ENCODE measurements at places on chromosomes 11 and 22. TPM values are rescaled to one million over a fixed set of nuclear protein-coding genes. Genes with fewer than 3 reads are reported as not detected.

GRCh38 chr22:44455151-44455962 lies 42.7 kb downstream of the RTL6 start:
- peak overlapping the region; percentile 75 for H3K27ac ChIP-seq
- no peaks in the 10 kb centered on the region for H3K36me3 ChIP-seq
- H3K4me3 ChIP-seq: peak overlapping the region; percentile 20
- H3K27me3 ChIP-seq: peaks cover 1% of the 10 kb centered on the region
- peak; percentile 65 for DNase-seq

Gene SLC22A9
- total RNA-seq: not detected

DNA sequence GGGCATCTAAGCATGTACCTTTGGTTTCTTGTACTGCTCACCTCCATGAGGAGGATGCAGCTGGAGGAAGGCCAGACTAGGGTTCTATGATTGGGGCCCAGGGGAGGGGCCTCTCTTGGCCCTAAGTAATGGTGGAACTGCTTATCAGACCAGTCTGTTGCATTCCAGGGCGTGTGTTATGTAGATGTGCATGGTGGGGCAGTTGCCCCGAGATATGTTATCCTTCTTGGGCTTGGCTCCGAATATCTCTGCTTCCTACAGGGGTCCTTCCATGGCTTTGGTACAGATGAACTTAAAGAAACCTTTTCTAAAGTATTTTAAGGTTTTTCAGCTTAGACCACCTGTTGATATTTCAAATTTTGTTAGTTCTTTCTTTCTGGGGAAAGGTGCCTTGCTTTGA lies 126.0 kb downstream of the SWAP70 start:
- H3K36me3 ChIP-seq: peaks cover 5% of the 10 kb centered on the region
- peaks cover 3% of the 10 kb centered on the region for H3K4me1 ChIP-seq
- H3K27ac ChIP-seq: no peak overlapping the region
- H3K27me3 ChIP-seq: no peaks in the 10 kb centered on the region
- DNase-seq: no peak

Gene SCGB1C1
- not detected for total RNA-seq

DNA sequence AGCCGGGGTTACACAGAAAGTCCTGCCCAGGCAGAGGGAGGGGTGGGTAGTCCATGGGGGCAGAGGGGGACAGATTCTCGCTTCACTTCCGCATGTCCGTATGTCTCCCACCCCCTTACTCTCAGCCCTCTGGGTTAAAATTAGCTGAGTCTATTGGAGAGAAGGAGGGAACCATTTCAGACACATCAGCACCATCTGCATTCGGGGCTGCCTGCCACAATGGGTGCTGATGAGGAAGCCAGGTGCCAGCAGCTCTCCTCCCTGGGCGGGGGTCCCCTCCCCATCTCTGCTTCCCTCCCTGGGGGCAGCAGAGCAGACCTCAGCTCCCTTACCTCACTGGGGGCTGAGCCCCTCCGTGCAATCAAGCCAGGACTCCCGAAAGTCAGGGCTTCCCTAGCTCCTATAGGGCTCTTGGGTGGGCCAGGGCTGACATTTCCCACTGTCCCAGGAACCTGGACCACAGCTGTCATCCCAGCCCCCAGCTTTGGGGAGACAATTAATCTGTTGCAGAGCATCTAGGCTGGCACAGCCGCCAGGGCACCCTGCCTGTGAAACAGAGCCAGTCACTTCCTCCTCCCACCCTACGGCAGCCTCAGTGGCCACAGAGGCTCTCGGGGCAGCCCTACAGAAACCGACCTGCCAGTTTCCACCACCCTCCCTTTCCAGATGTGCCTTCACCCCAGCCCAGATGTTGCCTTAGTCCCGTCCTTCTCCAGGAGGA lies 67.3 kb downstream of the PDE2A start:
- no peak for DNase-seq
- no peak overlapping the region for H3K4me3 ChIP-seq
- no peaks in the 10 kb centered on the region for H3K36me3 ChIP-seq
- H3K27me3 ChIP-seq: peaks cover 8% of the 10 kb centered on the region
- peaks cover 2% of the 10 kb centered on the region for H3K4me1 ChIP-seq
- H3K27ac ChIP-seq: no peak overlapping the region

DNA sequence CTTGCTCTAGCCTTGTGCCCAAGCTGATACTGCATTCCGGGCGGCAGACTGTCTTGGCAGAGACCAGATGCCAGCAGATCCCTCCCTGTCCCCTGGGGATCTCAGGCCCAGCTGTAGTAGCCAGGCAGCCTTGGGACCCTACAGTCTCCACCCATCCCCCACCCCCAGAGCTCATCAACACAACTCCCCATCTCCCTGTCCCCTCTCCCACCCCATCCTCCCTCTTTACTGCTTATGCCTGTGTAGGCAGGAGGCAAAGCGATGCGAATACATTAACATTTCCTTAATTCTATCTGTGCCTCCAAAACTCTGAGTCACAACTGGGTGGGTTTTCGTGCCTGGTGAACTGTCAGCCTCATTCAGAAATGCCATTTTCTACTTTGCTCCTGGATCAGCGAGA lies 547.6 kb downstream of the BUD13 start:
- no peak overlapping the region for H3K4me3 ChIP-seq
- H3K27ac ChIP-seq: no peak overlapping the region
- no peaks in the 10 kb centered on the region for H3K4me1 ChIP-seq
- no peak for DNase-seq
- H3K27me3 ChIP-seq: peaks cover 16% of the 10 kb centered on the region

Gene MISFA
- total RNA-seq: 2.9 TPM

- H3K36me3 ChIP-seq: no peaks in the 10 kb centered on the region
- H3K4me3 ChIP-seq: no peak overlapping the region
- H3K27me3 ChIP-seq: no peaks in the 10 kb centered on the region
- no peak overlapping the region for H3K27ac ChIP-seq
These were observed 154.7 kb downstream of the BLID start for GRCh38 chr11:121961321-121961801.

DNA sequence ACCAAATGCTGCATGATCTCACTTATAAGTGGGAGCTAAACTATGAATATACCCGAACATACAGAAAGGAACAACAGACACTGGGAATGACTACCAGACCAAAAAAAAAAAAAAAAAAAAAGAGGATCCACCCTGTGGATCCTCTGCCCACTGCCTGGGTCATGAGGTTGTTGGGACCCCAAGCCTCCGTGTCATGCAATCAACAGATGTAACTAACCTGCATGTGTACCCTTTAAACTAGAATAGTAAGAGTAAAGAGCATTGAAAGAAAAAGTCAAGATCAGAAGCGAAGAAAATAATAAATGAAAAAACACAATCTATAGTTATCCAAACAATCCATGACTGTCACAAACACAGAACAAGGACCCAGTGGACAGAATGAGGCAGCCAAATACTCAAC lies 109.5 kb upstream of the TOP3B start:
- no peak for DNase-seq
- H3K4me1 ChIP-seq: peaks cover 12% of the 10 kb centered on the region
- H3K27me3 ChIP-seq: peaks cover 39% of the 10 kb centered on the region
- H3K27ac ChIP-seq: no peak overlapping the region
- H3K36me3 ChIP-seq: no peaks in the 10 kb centered on the region

GRCh38 chr22:44147008-44147645 lies 33.6 kb upstream of the PARVG start:
- H3K27ac ChIP-seq: no peak overlapping the region
- H3K27me3 ChIP-seq: no peaks in the 10 kb centered on the region
- DNase-seq: no peak
- H3K4me1 ChIP-seq: no peaks in the 10 kb centered on the region

- no peak for DNase-seq
- no peak overlapping the region for H3K27ac ChIP-seq
- H3K4me1 ChIP-seq: peaks cover 8% of the 10 kb centered on the region
- H3K27me3 ChIP-seq: no peaks in the 10 kb centered on the region
- H3K36me3 ChIP-seq: peaks cover 14% of the 10 kb centered on the region
- no peak overlapping the region for H3K4me3 ChIP-seq
These were observed 4.7 kb downstream of the RIBC2 start for GRCh38 chr22:45418056-45418769.

- H3K36me3 ChIP-seq: peaks cover 8% of the 10 kb centered on the region
- no peak overlapping the region for H3K27ac ChIP-seq
- no peak for DNase-seq
- peak overlapping the region; percentile 79 for H3K4me3 ChIP-seq
- H3K27me3 ChIP-seq: no peaks in the 10 kb centered on the region
- peaks cover 21% of the 10 kb centered on the region for H3K4me1 ChIP-seq
These were observed 1.1 kb downstream of the TTLL12 start for GRCh38 chr22:43185860-43186261.

DNA sequence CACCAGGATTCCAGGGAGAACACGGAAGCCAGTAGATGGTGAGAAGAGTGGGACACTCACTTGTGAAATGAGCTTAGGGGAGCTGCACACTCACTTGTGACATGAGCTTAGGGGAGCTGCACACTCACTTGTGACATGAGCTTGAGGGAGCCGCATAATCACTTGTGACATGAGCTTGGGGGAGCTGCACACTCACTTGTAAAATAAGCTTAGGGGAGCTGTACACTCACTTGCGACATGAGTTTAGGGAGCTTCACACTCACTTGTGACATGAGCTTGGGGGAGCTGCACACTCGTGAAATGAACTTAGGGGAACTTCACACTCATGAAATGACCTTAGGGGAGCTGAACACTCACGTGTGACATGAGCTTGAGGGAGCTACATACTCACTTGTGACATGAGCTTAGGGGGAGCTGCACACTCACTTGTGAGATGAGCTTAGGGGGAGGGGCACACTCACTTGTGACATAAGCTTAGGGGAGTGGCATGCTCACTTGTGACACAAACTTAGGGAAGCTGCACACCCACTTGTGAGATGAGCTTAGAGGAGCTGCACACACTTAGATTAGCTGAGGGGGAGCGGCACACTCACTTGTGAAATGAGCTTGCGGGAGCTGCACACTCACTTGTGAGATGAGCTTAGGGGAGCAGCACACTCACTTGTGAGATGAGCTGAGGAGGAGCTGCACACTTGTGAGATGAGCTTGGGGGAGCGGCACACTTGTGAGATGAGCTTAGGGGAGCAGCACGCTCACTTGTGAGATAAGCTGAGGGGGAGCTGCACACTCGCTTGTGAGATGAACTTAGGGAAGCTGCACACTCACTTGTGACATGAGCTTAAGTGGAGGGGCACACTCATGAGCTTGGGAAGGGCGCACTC lies 59.0 kb downstream of the NCAPD3 start:
- no peaks in the 10 kb centered on the region for H3K4me1 ChIP-seq
- no peak for DNase-seq
- no peak overlapping the region for H3K4me3 ChIP-seq
- H3K27ac ChIP-seq: no peak overlapping the region

All from activated CD4-positive, alpha-beta memory T cell treated with anti-CD3 and anti-CD28 coated beads for 36 hours (primary cell).